ENCODE measurements at places on chromosomes 13 and 19. TPM values are rescaled to one million over a fixed set of nuclear protein-coding genes. Genes with fewer than 3 reads are reported as not detected.
A peak's percentile ranks its signal among the peaks of the same experiment; 100 is the strongest.

GRCh38 chr19:35557539-35558399, 5.7 kb downstream of the ATP4A start:
- DNase-seq: peak; percentile 100

- DNase-seq: no peak
These were observed 70.9 kb upstream of the WASF3 start for GRCh38 chr13:26486550-26486949.

DNA sequence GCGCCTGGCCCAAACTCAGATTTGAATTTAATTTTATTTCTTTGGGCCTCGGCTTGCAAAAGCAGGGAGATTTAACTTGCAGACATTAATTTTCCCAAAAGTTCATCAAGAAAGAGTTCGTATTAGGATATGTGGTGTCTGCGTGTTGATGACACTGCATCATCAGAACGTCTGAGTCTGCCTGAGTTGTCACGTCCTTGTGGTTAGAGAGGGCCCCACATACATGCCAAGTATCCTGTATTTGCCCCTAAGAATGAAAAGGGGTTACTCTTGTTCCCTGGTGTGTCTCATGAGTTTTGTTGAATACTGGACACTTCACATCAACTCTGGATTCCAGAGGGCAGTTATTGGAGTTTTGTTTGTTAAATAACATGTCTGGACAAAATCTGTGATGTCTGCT, 5.6 kb upstream of the TEX29 start:
- DNase-seq: no peak

- no peak for DNase-seq
These were observed 148.0 kb downstream of the SIPA1L3 start for GRCh38 chr19:38055010-38055409.

TMEM221 gene
- 1.2 TPM for total RNA-seq

FGF14 gene
- total RNA-seq: 0.80 TPM

DNA sequence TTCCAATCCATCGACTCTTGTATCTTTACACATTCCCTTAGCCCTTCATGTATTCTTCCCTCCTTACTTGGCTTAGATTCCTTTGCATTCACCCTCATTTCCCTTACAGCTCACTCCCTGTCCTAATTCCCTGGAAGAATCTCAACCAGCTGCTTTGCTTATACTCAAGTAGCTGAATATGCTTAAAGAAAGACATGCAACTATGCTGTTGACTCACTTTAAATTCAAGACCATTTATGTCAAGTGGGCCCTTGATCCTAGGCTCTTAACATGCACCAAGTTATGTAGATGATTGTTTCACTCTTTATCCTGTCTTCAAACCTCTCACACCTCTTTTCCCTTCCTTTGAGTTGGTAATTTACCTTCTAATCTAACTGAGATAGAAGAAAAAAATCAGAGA, 7.4 kb downstream of the CCDC122 start:
- DNase-seq: no peak

MAP4K1 gene
- 25.0 TPM for total RNA-seq

CPAMD8 gene
- 10.8 TPM for total RNA-seq

- no peak for DNase-seq
These were observed 17.1 kb downstream of the HNRNPM start for GRCh38 chr19:8461891-8462290.

DNA sequence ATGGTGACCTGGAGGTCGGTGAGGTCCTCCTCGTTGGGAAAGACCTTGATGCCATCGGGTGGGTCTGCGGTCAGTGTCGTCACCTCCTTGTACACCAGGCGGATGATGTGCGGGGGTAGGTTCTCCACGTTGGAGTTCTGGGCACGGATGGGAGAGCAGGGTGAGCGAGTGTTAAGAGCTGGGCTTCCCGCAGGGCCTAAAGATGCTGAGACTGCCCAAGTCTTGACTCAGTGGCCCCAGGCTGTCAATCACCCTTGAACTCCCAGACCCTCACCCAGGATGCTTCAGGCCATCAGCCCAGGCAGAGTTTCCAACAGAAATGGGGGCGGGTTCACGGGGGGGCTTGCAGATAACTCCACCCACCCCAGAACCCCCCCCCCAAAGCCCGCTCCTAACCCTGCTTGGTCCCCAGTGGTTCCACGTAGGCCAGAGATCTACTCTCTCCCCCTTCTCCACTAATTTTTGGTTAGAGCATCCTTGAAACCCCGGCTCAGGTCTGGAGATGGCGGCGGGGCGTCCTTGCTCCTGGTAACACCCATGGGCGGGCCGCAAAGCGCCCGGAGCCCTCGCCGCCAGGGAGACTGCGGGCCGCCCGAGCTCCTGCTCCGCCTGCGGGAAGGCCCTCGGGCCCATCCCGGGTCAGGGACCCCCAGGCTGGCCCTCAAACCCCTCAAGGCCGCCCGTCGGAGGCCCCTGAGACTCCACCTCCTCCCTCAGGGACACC, 600 bp downstream of the UBE2S start:
- DNase-seq: no peak

UPK1A gene
- total RNA-seq: 1.6 TPM

KANK3 gene
- total RNA-seq: 8.0 TPM

SLC8A2 gene
- 6.8 TPM for total RNA-seq

- no peak for DNase-seq
These were observed 20.7 kb downstream of the ZNF575 start for GRCh38 chr19:43553656-43554055.

All from WTC11 (cell line).